ENCODE measurements at places on chromosomes 2 and 18.

GRCh38 chr18:25805323-25805722 is 285.1 kb downstream of the SS18 start:
- DNase-seq, result no peak

- no peak for DNase-seq
Measured at GRCh38 chr2:99708231-99708630, 218.4 kb upstream of the REV1 start.

- DNase-seq, result no peak
Measured at GRCh38 chr2:6202756-6203155, 510.6 kb downstream of the SOX11 start.

GRCh38 chr2:86617153-86617552 is 6.5 kb downstream of the RNF103 start:
- no peak for DNase-seq

DNA sequence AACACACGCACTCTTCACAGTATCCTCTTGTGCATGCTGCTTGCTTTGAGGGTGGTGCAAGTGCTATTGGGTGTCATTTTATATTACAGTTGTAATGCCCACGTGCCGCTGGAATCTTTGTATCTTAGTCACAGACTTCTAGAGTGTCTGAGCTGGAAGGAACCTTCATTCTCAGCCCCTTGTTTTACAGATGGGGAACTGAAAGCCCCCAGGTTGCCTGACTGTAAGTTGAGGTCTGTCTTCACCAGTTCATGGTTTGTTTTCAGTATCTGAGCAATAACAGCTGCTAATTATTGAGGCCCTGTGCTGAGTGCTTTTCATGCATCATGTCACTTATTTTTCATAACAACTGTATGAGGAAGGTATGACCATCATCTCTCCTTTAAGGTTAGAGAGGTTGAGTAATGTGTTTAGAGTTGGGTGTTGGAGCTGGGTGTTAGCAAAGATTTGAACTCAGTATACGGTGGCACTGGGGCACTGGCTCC is 77.0 kb downstream of the PRKCE start:
- no peak for DNase-seq

DNA sequence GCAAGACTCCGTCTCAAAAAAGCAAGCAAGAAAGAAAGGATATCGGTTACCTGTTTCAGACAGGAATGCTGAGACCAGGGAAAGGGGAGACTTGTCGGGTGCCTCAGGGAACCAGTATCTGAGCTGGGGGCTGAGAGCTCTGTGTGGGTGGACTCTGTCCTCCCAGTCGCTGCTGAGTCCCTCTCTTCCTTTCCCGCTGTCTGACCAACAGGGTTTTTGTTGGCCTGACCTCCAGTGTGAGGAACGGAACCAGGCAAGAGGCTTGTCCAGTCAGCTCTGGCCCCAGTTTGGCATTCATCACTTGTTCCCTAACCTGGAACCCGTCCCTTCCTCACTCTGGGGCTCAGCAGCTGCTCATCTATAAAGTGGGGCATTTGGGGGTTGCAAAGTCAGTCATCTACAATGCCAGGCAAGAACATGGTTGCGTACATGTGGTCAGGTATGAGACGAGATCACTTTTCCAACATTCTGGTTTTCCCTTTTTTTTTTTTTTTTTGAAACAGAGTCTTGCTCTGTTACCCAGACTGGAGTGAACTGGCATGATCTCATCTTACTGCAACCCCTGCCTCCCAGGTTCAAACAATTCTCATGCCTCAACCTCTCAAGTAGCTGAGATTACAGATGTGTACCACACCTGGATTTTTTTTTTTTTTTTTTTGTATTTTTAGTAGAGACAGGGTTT is 116.4 kb downstream of the PLB1 start:
- DNase-seq, result no peak

- DNase-seq, result no peak
Measured at GRCh38 chr2:145040433-145040832, 520.5 kb upstream of the ZEB2 start.

DNA sequence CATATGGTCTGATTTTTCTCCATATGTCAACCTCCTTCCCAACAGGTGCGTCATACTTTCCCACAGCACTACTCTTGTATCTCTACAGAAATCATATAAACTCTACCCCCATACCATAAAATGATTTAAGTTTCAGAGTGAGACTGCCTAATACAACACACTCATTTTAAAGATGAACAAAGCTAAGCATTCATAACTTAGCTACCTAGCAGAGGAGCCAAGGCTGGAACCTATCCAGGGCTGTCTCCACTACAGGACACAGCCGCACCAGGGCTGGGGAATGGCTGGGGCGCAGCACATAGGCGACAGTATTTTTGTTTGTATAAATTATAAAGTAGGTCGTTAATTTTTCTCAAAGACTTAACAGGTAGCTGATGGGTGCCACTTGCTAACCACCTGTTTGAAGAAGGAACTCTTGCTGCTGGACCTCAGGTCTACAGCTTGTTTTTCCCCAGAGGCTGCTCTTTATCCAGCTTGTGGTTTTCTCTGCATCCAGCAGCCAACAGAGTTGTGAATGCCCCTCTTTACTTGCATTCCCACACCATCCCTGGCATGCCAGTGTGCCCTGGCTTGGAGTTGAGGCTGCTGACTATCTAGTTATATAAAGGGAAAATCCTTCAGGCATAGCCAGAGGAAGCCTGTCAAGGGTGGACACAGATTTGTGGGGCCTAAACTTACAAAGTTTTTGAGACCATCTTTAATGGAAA is 62.0 kb downstream of the HNRNPLL start:
- DNase-seq, result no peak

DNA sequence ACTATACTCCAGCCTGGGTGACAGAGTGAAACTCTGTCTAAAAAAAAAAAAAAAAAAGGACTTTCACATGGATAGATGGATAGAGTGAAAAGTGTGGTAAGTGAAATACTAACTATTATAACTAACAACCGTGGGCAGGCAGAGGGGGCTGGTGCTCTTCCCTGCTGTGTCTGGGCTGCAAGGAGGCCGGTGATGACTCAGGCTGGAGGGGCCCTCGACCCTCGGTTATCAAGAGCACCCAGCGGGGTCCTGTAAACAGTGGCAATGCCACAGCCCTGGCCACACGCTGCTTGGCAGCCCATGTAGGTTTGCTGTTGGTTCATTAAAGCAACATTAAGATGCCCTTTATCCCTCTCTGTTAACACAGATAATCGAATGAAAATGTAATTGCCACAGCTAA is 184.8 kb upstream of the RAB12 start:
- no peak for DNase-seq

GRCh38 chr2:100188326-100188725 is 45.9 kb upstream of the AFF3 start:
- DNase-seq, result no peak

- no peak for DNase-seq
Measured at GRCh38 chr18:58005011-58005410, 39.0 kb upstream of the NEDD4L start.

GRCh38 chr18:71238974-71239624 is 950.3 kb downstream of the SOCS6 start:
- no peak for DNase-seq
